Activated CD8-positive, alpha-beta T cell treated with anti-CD3 and anti-CD28 coated beads for 36 hours (primary cell): ENCODE measurements at places on chromosomes 2 and 18. TPM values are rescaled to one million over a fixed set of nuclear protein-coding genes. Genes with fewer than 3 reads are reported as not detected.

Gene XDH
- 0.16 TPM for total RNA-seq

Gene CREG2
- not detected for total RNA-seq

Gene TMEM247
- not detected for total RNA-seq

Gene PAPOLG
- total RNA-seq = 13.8 TPM

Gene FBXO48
- 1.3 TPM for total RNA-seq
